ENCODE measurements at places on chromosomes 2 and 18.

DNA sequence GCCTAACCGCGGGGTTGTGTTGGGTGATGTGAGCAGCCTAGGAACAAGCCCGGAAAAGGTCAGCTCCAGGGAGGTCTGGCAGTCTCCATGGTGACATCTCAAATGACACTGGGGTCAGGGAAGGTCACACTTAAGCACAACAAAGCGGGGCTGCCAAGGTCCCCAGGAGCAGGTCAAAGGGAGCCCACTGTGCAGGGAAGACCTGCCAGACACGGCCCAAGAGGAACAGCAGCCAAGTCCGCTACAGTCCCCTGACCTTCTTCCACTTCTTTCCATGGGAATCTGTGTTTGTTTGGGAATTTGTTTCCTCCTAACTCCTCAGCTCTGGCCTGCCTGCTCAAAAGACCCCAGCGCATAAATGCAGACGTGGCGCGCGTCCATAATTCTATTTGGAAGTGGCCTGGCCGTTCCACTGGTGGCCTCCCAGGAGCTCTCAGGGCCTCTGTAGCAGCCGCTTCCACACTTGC, 232.1 kb upstream of the COPS8 start:
- DNase-seq, result no peak

DNA sequence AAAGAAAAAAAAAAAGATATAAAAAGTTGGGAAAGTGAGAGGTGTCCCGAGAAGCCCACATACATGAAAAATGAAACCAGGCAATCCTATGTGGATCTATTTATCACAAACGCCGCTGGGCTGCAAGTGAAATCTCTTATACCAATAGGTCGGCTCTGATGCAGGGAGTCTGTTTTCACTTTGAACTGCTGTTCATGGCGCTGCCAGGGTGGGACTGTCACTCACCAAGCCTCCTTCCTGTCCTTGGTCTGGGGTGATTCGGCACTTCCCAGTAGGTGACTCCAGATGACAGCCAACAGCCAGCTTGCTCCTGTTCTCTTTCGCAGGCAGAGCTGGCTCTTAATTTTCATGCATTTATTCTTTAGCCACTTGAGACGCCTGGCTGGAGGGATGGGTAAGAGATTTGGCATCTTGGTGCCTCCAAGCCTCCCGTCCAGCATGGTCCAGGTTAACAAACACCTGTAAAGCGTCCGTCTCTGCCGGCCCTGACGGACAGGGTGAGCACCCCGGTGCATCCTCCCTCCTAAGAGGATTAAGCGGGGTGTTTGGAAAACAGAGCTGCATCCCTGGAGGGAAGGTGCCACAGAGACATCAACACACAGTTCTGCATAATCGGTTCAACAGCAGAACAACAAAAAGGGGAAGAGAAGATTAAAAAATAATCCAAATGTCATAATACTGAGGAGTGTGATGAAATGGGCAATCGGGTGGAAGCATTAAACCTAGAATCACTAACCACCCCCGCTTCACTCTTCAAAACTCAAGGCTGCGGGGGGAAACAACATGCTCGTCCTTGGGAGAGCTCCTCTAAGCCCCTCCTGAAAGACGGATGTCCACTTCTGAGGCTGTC, 58.7 kb downstream of the STEAP3 start:
- DNase-seq, result no peak

GRCh38 chr2:119227346-119227745, 3.7 kb downstream of the STEAP3 start:
- no peak for DNase-seq

- DNase-seq, result no peak
Measured at GRCh38 chr2:200119236-200119635, 163.9 kb downstream of the MAIP1 start.

GRCh38 chr2:36369163-36369562, 13.6 kb downstream of the CRIM1 start:
- no peak for DNase-seq

- no peak for DNase-seq
Measured at GRCh38 chr2:230793572-230794359, 71.0 kb upstream of the ITM2C start.

- no peak for DNase-seq
Measured at GRCh38 chr2:144705328-144706245, 185.7 kb upstream of the ZEB2 start.

GRCh38 chr2:187614756-187615155, 60.5 kb upstream of the TFPI start:
- no peak for DNase-seq

- DNase-seq, result no peak
Measured at GRCh38 chr2:12090590-12090989, 344.2 kb downstream of the LPIN1 start.

DNA sequence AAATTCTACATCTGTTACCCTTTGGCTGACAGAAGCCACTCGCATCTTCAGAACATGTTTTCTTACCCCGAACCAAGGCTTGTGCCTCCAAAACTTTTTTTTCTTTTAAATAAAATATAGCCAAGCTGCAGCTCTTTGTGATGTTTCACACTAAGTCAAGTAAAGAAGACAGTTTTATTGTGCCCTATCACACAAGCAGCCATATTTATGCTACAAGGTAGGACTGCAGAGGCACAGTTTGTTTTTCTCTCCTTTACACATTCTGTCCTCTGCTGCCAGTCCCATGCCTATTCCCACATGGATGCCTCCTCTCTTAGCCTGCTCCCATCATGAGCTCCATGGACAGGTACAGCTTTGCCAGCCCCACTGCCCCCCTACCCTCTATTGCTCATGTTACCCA, 219.6 kb upstream of the THUMPD2 start:
- DNase-seq, result no peak

DNA sequence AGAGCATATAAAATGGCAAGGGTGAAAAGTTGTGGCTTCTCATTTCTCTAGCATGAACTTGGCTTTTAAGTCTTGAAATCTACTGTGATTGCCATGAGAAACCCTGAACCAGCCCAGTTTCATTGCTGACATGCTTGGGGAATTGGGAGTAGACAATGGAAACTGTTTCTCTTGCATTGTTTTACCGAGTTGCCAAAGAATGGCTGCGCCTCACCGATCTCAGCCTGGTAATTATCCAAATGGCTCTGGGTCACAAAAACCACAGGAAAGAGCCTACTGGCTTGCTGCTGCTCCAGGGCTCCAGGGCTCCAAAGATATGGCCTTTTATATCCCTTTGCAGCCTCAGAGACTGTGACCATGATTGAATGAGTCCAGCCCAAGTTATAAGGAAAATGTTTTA, 310.4 kb upstream of the NT5C1B start:
- DNase-seq, result no peak

DNA sequence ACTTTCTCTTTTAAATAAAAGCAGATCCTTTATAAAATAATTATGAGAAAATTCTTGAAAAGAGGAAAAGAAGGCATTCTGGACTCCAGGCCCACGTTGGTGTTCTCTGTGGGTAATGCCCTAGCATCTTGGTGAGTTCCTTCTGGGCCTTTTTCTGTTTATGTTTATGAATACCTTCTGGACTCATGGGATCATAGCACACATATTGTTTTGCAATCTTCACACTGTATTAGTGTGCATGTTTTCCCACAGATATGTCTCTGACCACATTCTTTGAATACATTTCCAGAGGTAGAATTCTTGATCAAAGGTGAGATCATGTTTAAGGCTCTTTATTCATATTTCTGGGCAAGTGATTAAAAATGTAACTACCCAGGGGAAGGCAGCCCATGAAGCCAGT, 15.9 kb downstream of the GLI2 start:
- no peak for DNase-seq

DNA sequence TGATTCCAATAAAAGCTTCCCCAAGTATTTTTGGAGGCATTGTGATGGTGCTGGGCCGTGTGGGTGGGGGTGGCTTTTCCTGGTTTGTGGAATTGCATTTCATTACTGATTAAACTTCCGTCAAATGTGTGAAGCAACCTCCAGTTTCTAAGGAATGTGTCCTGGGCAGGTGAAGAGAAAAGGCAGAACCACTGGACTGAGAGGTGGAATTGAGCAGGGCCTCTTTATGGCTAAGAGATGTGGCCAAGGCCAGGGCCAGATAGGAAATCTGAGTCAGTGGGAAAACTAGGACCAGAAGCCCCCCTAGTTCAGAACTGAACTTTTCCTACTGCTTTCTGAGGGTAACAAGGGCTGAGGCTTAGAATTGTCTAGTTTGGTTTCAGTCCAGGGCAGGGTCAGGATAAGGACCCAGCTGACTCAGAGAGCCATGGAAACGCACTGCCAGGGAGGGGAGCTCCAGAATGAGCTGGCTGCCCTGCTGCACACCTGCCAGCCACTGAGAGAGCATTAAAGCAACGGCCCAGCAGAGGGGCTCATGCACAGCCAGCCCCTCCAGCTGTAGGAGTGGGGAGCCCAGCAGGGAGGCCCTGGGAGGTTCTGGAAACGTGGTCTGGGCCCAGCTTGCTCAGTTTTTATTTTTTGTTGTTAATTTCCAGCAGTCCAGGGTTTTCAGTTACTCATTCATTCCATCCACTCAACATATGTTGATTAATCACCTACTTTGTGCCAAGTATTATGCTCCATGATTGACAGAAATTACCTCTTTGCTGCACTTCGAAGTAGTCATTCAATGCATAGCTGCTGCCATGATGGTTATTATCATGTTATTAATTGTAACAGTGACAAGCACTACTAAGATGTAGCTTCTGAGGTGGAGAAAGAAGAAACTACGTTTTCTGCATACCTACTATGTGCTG, 156.1 kb downstream of the MSH2 start:
- peak; percentile 44 for DNase-seq

GRCh38 chr2:17301437-17301836, 216.8 kb downstream of the RAD51AP2 start:
- no peak for DNase-seq

GRCh38 chr2:126634273-126634861, 21.6 kb upstream of the GYPC start:
- no peak for DNase-seq

GRCh38 chr2:238874330-238875050, 26.6 kb downstream of the TWIST2 start:
- no peak for DNase-seq

GRCh38 chr18:9870431-9871008, 15.3 kb upstream of the TXNDC2 start:
- DNase-seq, result no peak

GRCh38 chr2:46774499-46775228, 140.9 kb downstream of the MCFD2 start:
- no peak for DNase-seq

GRCh38 chr2:43040084-43040854, 186.1 kb downstream of the ZFP36L2 start:
- no peak for DNase-seq

- no peak for DNase-seq
Measured at GRCh38 chr18:45402485-45403056, 212.7 kb upstream of the SLC14A2 start.

GRCh38 chr18:57059366-57059765, 87.5 kb upstream of the BOD1L2 start:
- DNase-seq, result no peak

DNA sequence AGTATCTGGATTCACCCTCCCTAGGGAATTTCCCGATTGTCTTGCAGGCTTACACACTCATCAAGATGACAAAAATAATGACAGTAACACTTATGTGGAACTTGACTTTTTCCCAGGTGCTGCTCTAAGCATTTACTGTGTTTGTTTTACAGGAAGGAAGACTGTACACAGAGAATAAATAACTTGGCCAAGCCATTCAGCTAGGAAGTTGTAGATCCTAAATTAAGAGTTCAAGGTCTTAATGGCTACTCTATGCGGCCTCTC, 549 bp upstream of the DPP4 start:
- no peak for DNase-seq

GRCh38 chr2:58601017-58601416, 359.9 kb upstream of the FANCL start:
- no peak for DNase-seq

GRCh38 chr2:200762127-200762526, 49.6 kb upstream of the BZW1 start:
- no peak for DNase-seq

GRCh38 chr2:46269001-46269400, 28.2 kb upstream of the EPAS1 start:
- no peak for DNase-seq

GRCh38 chr18:48952287-48953103, 1.7 kb upstream of the SMAD7 start:
- peak; percentile 93 for DNase-seq

GRCh38 chr2:231794383-231794782, 8.1 kb downstream of the COPS7B start:
- DNase-seq, result no peak

All from NCI-H1092 treated with DMSO at 0.1 percent for 48 hours (cell line).